ENCODE measurements at places on chromosomes 4 and X.

- DNase-seq: peak; percentile 11
Observed at GRCh38 chr4:70651864-70652506, 14.3 kb downstream of the JCHAIN start.

GRCh38 chrX:132815643-132816042 lies 142.8 kb downstream of the HS6ST2 start:
- DNase-seq: no peak

GRCh38 chr4:75605928-75606327 lies 24.4 kb downstream of the CDKL2 start:
- no peak for DNase-seq

- no peak for DNase-seq
Observed at GRCh38 chrX:107935200-107935599, 47.0 kb downstream of the TEX13B start.

DNA sequence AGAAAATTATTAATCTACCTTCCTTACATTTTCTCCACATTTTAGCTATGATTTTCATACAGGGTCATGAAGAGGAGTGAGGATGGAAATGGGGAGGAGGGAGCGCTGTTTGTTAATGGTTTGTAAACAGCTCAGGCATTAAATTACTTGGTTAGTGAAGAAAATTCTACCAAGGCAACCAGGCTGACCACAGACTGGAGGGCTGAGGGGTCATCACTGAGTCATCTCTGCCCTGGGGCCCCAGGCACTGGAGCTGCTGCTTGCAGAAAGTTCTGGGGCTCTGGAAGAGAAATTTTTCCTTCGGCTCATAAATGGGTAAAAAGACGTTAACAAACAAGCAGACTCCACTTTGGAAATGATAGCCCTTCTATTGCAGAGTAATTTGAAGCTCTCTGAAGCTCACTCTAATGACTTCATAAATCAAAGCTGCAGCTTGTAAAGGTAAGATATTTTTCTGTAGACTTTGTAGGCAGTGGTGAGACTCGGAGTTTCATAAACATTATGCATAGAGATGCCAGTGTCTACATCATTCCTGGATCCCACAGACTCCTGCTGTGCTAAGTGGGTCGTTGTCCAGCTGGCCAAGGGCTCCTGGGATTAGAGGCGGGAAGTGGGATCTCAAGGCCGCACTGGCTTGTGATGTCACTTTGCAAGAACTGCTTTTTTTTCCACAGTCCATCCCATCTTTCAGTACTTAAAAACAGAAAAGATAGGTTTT lies 159.6 kb downstream of the PTTG2 start:
- peak; percentile 56 for DNase-seq

DNA sequence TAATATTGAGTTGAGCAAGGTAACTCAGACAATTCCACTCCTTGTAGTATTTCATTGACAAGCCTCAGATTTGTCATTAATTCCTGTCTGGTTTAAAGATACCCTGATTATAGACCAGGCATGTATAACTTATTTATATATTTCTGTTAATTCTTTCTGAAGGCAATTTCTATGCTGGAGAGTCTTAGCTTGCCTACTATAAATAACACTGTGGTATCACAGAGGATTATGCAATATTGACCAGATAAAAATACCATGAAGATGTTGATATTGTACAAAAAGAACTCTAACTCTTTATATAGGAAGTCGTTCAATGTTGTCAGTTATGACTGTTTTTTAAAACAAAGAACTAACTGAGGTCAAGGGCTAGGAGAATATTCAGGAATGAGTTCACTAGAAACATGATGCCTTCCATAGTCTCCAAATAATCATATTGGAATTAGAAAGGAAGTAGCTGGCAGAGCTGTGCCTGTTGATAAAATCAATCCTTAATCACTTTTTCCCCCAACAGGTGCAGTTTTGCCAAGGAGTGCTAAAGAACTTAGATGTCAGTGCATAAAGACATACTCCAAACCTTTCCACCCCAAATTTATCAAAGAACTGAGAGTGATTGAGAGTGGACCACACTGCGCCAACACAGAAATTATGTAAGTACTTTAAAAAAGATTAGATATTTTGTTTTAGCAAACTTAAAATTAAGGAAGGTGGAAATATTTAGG lies 821 bp downstream of the CXCL8 start:
- DNase-seq: no peak

GRCh38 chrX:71111141-71111843 lies at the start of gene IL2RG:
Gene IL2RG (minus strand): TSS chrX:71111577. CDS start chrX:71111539, 38 bp downstream.
- DNase-seq: no peak

- DNase-seq: no peak
Observed at GRCh38 chrX:13774696-13775095, 40.1 kb downstream of the OFD1 start.

- no peak for DNase-seq
Observed at GRCh38 chr4:104263100-104263499, 231.6 kb downstream of the CXXC4 start.

DNA sequence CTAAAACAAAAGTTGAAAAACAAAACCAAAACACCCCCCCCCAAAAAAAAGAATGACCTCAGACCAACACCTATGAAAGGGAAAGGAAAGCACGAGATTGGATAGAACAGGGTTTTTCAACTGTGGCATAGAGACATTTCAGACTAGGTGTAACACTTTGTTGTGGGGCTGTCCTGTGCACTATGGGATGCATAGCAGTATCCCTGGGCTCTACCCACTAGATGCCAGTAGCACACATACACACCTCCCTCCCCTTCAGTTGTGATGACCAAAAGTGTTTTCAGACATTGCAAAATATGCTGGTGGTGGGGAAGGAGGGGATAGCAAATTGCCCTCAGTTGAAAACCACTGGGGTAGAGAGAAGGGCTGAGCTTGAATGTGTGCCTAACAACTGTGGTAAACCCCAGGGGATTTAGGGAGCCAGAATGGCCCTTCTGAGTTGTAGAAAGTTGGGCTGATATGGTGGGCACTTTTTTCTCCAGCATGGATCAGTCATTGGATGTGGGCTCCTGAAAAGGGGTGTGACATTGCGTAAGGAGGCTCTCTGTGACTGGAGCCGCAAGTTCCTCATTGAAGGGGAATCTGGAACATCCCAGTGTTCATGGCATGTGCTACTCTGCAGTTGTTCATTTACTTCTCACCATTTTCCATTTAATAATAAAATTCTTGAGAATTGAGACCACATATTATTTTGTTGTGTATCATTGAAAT lies 8.8 kb upstream of the GEMIN8 start:
- DNase-seq: no peak

GRCh38 chr4:32043248-32043633 lies 1323.1 kb downstream of the PCDH7 start:
- DNase-seq: no peak

DNA sequence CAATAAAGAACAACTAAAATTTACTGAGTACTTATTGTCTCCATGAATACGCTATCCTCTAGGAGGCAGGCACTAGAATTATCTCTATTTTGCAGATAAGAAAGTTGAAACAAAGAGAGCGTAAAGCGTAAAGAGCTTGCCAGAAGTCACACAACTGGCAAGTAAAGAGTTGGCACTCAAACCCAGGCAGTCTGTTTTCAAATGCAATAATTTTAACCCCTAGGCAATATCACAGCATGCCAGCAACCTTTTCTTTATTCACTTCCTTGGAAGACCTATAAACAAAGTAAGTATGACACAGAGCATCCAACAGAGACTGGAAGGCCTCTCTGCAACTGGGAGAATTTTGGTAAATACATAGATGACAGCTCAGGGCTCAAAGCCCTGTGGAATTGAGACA lies 23.2 kb upstream of the AMELX start:
- DNase-seq: no peak

DNA sequence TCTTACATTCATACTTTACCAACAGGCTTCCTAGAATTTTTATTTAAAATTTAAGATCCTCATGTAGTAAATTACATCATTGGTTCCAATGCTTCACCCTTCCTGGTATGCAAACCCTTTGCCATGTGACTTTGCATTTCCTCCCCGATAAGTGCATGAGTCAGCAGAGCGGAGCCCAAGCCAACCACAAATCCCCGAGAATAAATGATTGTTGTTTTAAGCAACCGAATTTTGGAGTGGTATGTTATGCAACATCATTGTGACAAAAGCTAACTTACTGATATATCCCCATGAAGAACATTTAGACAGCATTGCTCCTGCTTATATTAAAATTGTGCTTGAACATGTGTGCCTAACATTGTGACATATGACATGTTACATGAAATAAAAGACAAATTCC lies 199.4 kb upstream of the DDX53 start:
- DNase-seq: peak; percentile 72

- no peak for DNase-seq
Observed at GRCh38 chrX:39476604-39477021, 621.1 kb downstream of the BCOR start.

- peak; percentile 39 for DNase-seq
Observed at GRCh38 chr4:56658528-56658927, 22.6 kb downstream of the HOPX start.

DNA sequence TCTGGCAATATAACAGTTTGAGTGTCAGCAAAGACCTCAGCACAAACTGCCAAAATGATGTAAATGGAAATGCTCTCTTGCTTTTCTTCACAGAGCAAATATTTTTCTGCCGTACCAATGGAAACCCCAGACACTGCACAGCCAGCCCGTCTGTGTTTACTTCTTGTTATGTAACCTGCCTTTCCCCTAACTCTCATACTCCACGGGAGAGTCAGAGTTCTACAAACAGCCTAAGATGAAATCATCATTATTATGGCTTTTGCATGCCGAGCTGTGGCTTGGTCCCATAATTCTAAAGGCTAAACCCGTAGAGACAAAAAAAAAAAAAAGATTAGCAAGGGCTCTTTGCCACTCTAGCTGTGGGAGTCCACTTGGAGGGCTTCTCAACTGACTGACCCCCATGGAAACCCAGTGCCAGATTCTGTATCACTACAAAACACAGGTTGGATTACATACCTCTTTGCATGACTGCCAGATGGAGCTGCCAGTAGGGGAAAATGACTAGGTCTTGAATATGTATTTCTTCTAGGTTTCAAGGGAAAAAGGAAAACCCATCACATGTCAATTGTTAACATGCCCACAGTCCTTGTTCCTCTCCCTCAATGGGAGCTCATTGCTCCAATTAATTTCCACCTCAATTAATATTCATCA lies 197.2 kb upstream of the CNKSR2 start:
- no peak for DNase-seq

GRCh38 chrX:15914486-15914885 lies 59.9 kb upstream of the AP1S2 start:
- no peak for DNase-seq

DNA sequence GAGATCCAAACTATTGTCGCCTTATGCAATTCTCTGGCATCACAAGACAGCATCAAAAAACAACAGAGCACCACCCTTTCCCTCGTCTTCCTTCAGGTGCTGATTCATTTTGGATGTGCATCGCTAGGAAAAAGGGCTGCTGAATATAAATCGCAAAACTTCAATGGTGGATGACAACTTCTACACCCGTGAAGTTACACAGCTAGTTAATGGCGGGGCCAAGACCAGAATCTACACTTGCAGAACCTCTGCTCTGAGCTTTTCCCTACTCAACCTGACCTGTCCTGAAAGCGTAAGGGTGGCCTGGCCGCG lies 674 bp downstream of the GNPDA2 start:
- DNase-seq: no peak

- no peak for DNase-seq
Observed at GRCh38 chr4:55561889-55562288, 15.2 kb upstream of the CLOCK start.

GRCh38 chr4:45569619-45570018 lies 554.2 kb downstream of the GABRG1 start:
- no peak for DNase-seq

- no peak for DNase-seq
Observed at GRCh38 chr4:42736527-42737195, 79.8 kb upstream of the ATP8A1 start.

DNA sequence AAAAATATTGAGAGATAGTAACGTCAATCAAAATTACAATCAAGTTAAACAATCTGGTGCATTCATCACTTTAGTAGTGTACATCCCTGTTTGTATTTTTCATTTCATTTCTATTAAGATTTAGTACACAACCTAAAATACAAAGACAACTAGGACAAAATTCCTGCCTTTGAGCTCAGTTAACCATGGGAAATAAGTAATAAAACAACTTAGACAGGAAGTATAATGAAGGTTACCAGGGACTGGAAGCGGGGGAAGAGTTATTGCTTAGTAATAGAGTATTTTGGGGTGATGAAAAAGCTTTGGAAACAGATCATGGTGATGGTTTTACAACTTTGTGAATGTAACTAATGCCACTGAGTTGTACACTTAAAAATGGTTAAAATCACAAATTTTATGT lies 25.6 kb upstream of the ATXN3L start:
- DNase-seq: no peak

GRCh38 chrX:103628386-103629317 lies at the start of gene TCEAL1:
Gene TCEAL1 (plus strand): TSS chrX:103628975. CDS start chrX:103629917, 942 bp downstream.
- DNase-seq: no peak

DNA sequence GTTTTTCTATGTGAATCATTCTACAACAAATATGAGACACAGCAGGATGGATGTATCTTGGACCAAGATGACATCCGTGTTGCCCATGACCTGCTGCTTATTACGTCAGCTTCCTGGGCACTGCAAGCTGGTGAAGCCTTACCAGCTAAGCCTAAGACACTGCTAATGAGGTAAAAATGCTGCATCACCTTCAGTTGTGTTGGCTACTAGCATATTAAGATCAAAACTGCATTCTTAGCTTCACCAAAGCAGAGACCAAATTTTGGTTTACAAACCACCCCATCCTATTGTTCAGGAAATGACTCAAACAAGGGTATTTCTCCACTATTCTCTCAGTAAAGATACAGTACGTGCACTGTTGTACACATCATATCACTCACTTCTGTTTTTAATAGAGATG lies 50.3 kb downstream of the MAML3 start:
- no peak for DNase-seq

GRCh38 chr4:7710576-7711306 lies 228.9 kb downstream of the AFAP1 start:
- no peak for DNase-seq

DNA sequence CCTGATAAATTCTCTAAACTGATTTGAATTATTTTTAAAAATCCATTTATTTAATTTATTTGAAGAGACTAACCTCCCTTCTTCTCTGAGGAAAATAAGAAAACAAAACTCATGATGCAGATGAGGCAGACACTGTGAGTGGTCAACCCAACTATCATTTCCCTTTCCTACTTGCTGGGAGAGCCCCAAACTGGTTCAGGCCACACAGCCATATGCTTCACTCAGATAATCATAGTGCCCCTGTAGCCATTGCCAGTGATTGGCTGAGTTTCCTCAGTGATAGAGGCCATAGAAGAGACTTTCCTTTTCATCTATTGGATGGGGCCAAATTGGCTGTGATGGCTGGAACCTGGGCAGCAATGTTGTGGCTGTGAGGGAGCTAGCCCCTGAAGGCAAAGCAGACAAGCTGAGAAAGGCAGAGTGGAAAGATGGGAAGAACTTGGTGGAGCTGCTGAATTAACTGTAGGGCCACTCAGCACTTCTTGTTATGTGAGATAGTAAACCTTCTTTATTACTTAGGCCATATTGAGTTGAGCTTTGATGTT lies 49.8 kb downstream of the RAB33B start:
- DNase-seq: no peak

- DNase-seq: no peak
Observed at GRCh38 chr4:39050590-39050989, 11.4 kb upstream of the KLHL5 start.

DNA sequence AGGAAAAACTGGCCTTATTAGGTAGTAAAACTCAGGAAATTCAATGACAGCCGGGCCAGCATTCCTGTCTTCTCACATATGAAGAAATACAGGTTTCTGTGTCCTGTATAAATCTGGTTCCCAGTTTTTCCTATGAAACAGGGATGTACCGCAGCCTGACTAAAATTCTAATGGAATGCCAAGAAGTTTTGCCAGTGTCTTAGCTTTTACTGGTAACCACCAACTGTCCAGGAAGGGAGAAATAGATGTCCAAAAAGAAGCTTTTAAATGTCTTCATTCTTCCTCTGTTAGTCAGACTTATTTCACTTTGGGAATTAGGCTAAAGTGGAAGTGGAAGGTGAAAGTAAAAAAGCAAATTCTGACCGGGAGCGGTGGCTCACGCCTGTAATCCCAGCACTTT lies 108.0 kb upstream of the TBL1X start:
- no peak for DNase-seq

All from AG09309 (cell line).